Skin of body (tissue), 3 donors: ENCODE measurements at places on chromosomes 5 and 9. TPM values are rescaled to one million over a fixed set of nuclear protein-coding genes. Genes with fewer than 3 reads are reported as not detected.

Gene FABP6
- not detected for total RNA-seq

Gene SERINC5
- total RNA-seq, result 41.2 TPM

Gene FST
- 58.7 TPM for total RNA-seq

Gene SPINK6
- total RNA-seq, result not detected

Gene PCDHB10
- 1.8 TPM for total RNA-seq

Gene LSM11
- 4.5 TPM for total RNA-seq

Gene ATP10B
- total RNA-seq, result 8.2 TPM

Gene WNK2
- total RNA-seq, result 11.2 TPM

GRCh38 chr9:33101104-33101951, 24.9 kb upstream of the SMU1 start:
- no peak for DNase-seq

- no peak for DNase-seq
Measured at GRCh38 chr5:152136321-152136720, 211.7 kb upstream of the GLRA1 start.

DNA sequence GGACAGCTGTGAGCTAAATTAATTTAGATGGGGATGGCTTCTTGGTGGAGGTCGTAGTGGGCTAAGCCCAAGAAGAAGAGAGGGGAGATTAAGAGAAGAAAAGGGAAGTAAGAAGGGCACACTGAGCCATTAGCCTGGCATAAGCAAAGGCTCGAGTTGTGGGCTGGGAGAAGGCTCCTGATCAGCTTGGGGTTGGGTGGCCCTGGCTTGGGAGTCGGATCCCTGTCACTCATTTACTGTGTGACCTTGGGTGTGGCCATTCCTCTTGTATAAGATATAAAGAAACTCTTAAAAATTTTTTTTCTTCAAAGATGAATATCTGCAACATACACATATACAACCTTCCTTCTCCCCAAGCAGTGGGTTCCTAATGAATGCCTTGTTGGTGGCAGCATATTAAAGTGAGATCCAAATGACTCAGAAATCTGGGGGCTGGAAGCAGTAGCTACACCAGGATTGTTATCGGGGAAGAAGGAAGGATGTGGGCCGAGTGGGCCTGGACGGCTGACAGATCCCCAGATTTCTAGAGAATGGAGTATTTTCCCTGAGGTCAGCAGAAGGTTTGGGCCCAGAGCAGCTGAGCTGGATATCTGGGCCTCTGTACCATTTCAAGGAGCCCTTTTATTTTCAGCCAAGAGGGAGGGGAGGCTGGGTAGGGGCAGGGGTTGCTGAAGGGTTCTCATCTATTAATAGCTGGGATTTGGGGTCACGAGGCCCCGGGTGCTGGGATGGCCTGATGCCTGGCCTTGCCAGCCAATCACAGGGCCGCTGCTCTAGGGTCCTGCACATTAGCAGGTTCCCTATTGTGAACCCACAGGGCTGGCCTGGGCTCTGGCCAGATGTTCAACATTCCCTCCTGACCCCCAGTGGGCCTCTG, 52.1 kb downstream of the PPARGC1B start:
- DNase-seq, result no peak

- no peak for DNase-seq
Measured at GRCh38 chr5:135851186-135851914, 16.9 kb downstream of the SLC25A48 start.

GRCh38 chr9:125337236-125337635, 75.6 kb downstream of the GAPVD1 start:
- no peak for DNase-seq

- no peak for DNase-seq
Measured at GRCh38 chr9:19408316-19408692, 505 bp upstream of the ACER2 start.

- DNase-seq, result no peak
Measured at GRCh38 chr9:136242918-136243525, 2.6 kb downstream of the QSOX2 start.

DNA sequence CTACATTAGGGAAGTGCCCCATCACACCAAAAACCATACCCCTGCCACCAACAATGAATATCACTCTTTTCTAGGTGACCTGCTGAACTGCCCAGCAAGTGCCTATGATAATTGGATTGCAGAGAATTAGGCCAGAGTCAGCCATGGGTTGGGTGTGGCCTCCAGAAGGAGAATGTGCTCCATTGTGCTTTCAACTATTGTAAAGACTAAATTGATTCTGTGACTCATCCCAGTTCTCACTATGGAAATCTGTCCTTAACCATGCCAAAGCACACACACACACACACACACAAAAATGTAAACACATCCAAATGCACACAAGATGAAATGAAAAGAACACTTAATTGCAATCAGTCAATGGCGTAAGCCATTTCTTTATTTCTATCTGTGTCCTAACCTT, 25.7 kb downstream of the DRD1 start:
- no peak for DNase-seq

DNA sequence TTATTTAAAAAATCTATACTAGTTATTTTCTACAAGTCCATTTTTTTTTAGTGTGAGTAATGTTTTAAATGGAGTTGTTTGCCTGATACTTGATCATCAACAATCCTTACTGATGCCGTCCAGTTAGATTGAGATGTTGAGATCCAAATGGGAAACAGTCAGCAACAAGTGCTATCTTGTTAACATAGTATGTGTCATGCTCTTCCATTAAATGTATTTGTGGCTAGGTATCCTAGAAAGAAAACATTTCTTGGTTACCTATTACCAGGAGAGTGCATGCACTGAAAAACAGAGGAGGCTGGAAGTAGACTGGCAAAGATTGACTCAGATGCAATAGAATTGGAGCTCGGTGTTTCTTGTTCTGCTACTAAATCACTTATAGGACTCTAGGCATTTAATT, 123.4 kb upstream of the MAN2A1 start:
- no peak for DNase-seq

DNA sequence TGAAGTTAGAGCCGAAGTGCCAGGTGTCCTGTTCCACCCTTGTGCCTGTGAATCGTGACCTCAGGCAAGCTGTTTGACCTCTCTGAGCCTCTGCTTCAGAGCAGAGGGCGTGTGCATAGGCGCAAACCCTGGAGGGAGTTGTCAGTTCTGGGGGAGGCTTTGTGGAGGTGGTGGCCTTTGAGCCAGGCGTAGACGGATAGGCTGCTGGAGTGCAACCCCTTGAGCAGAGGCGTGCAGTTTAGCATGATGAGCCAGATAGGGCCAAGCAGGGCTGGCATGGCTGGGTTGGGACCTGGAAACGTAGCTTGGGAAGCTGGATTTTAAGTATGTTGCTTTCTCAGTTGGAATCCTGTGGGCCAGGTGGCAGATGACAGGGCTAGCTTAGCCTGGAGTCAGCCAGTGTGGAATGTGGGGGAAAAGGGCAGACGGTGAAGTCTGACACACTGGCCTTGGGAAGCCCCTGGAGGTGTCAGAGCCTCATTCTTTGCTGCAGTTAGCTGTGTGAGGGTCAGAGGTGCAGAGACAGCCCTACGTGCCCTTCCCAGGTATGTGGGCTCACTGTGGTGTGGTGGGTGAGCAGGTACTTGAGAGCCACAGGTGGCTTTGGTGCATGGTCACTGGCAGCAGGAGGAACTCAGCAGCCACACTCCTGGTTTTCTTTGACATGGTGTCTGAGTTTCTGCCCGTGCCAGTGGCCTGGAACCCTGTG, 93.4 kb downstream of the DAB2IP start:
- DNase-seq, result no peak

DNA sequence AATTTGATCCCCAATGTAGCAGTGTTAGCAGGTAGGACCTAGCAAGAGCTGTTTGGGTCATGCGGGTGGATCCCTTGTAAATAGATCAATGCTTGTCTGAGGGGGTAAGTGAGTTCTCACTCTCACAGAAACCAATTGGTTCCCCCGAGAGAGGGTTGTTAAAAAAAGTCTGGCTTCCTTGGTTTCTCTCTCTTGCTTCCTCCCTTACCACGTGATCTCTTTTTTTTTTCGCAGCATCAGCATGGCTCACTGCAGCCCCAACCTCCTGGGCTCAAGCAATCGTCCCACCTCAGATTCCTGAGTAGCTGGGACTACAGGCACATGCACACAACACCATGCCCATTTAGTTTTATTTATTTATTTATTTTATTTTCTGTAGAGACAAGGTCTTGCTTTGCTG, 26.4 kb downstream of the RAPGEF6 start:
- no peak for DNase-seq

GRCh38 chr5:45113726-45114125, 305.0 kb downstream of the MRPS30 start:
- no peak for DNase-seq

- DNase-seq, result no peak
Measured at GRCh38 chr5:133992429-133993155, 12.2 kb downstream of the VDAC1 start.

GRCh38 chr5:180171568-180172094, 37.4 kb downstream of the RASGEF1C start:
- DNase-seq, result no peak

DNA sequence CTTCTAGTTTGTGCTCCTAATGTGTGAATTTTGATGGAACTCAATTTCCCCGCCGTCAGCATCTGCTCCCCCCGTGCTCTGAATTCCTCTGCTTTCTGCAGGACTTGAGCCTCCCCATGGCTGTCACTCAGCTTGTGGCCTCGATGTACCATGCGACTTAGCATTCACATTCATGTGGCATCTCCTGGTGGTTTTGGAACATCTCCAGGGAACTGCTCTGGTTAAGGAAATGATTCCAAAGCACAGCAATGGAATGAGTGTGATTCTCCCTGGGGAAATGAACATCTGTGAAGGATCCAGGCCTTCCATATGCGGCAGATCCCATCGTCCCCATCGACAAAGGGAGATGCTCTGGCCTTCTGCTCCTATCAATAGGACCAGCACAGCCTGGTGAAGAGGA, 119.0 kb downstream of the ENTREP1 start:
- DNase-seq, result peak; percentile 46

- DNase-seq, result no peak
Measured at GRCh38 chr9:132597073-132597775, 14.8 kb downstream of the BARHL1 start.

GRCh38 chr9:19173598-19174125, 46.4 kb upstream of the PLIN2 start:
- no peak for DNase-seq

DNA sequence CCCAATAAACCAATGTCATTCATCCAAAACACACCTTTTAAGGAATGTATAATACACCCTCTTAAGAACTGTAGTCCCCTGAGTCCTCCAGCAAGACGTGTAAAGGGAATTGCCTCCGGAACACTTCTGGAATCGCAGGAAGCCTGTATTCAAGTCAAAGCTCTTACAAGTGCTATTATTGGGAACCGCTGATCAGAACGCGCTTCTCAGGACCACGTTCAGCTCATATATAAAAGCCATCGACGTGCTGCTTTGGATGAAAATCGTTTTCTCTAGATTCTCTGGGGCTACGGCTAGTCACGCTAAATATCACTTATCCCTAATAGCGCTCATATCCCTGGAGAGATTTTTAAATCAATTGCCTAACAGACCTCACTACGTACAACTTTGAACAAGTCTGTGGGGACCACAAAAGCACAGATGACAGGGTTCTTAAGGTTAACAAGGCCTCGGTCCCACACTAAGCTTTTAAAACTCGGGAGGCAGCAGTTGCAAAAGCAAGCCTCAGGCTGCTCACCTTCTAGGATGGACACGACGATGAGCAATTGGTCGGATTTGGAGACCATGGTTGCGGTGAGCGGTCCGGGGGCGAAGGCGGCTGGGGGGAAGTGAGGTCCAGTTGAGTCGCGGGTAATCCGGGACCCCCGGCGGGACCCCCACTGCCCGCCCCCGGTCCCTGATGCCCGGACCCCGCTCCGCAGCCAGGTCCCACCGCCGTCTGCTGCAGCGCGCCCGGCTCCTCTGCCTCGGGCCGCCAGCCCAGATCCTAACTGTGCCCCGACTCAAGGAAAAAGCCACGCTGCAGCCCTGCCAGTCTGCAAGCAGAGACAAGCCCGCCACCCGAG, 548 bp downstream of the CEP120 start:
- DNase-seq, result peak; percentile 45

- DNase-seq, result no peak
Measured at GRCh38 chr9:79390781-79391770, 180.7 kb upstream of the TLE4 start.

GRCh38 chr5:35195472-35195852, 34.8 kb downstream of the PRLR start:
- DNase-seq, result no peak

GRCh38 chr5:76766746-76767145, 50.8 kb downstream of the F2R start:
- no peak for DNase-seq

- peak; percentile 71 for DNase-seq
Measured at GRCh38 chr5:98769210-98769958, 4.1 kb upstream of the RGMB start.

DNA sequence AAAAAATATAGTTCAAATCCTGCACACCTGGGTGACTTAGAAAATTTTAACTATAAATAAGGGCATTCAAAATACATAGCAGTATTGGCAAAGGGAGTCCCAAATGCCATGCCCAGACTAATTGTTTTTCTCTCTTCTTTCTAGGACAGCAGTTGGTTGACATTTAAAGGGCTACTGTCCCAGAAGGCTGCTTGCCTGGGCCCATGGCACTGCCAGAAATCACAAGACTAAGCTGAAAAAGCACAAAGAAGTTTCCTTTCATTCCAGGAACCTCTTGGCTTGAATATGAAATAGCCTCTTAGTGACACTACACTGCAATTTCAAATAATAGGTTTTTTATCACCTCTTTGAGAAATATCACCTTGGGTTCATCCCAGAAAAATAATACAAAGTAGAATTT, 388.9 kb upstream of the TRPC7 start:
- no peak for DNase-seq

- peak; percentile 81 for DNase-seq
Measured at GRCh38 chr9:134325813-134326723, at the start of gene RXRA. Gene RXRA, plus strand, starts transcription at chr9:134326455. Its CDS starts 177 bp downstream, at chr9:134326632.

DNA sequence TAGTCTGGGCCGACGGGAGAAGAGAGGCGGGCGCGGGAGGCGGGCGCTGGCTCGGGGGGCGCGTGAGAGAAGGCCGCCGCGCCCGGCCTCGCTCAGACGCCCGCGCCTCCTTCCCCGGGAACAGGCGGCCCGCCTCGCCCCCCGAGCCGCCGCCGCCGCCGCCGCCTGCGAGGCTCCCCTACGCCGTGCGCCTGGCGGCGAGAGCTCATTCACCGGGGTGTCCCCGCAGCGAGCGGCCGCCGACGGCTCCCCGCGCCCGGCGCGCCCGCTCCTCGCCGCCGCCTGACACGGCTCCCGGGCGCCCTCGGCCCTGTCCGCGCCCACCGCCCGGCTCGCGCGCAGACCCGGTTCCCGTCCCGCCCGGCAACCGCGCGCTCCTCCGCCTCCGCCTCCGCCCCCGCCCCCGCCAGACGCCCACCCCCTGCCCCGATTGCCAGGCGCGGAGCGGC, at the start of gene GNAQ:
TSS of gene GNAQ (minus strand) at position 368 of the 449 bp plus-strand sequence. CDS start 576 bp downstream, outside the sequence.
- no peak for DNase-seq

GRCh38 chr9:70390933-70391341, 23.5 kb downstream of the KLF9 start:
- no peak for DNase-seq

GRCh38 chr5:168047043-168047668, 244.3 kb upstream of the WWC1 start:
- no peak for DNase-seq

DNA sequence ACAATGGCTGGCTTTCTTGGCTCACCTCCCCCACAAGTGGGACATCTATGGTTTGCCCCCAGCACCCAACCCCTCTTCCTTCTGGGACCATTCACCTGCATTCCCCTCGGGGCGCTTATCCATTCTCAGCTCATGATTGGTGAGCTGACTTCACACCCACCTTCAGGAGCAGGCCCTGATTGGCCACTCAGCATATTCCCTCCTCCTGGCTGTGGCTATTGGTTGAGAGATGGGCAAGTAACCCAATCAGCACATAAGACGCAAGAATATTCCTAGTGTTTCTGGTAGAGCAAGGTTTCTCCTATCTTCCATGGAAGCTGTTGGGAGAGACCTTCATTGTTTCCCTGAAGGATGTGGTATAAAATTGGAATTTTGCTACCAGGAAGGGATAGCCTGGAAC, 22.7 kb upstream of the UNC5A start:
- no peak for DNase-seq

GRCh38 chr9:110615498-110615897, 36.0 kb upstream of the SVEP1 start:
- DNase-seq, result no peak
